DMS79 treated with DMSO at 0.1 percent for 48 hours (cell line): ENCODE measurements at places on chromosomes 7 and 10.

DNA sequence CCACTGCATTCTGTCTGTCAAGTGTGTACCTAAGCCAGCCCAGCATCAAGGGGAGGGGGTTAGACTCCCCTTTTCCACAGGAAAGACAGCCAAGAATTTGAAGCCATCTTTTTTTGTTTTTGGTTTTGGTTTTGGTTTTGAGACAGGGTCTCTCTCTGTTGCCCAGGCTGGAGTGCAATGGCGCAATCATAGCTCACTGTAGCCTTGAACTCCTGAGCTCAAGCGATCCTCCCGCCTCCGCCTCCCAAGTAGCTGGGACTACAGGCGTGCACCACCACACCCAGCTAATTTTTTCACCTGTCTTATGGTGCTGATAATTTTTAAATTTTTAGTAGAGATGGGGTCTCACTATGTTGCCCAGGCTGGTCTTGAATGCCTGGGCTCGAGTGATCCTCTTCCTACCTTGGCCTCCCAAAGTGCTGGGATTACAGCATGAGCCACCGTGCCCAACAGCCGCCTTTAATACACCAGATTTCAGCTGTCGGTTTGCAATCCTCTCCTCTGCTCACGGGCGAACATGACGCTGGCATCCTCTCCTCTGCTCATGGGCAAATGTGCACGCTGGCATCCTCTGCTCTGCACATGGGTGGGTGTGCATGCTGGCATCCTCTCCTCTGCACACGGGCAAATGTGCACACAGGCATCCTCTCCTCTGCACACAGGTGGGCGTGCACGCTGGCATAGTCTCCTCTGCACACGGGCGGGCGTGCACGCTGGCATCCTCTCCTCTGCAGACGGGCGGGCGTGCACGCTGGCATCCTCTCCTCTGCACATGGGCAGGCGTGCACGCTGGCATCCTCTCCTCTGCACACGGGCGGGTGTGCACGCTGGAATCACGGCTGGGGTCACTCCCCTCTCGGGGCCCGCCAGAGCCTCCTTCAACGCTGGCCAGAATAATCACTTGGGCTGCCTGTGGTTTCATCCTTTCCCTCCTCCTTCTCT, 56.0 kb upstream of the PDGFA start:
- no peak for DNase-seq

GRCh38 chr7:74083928-74084721, 521 bp downstream of the LIMK1 start:
- DNase-seq: peak; percentile 45

DNA sequence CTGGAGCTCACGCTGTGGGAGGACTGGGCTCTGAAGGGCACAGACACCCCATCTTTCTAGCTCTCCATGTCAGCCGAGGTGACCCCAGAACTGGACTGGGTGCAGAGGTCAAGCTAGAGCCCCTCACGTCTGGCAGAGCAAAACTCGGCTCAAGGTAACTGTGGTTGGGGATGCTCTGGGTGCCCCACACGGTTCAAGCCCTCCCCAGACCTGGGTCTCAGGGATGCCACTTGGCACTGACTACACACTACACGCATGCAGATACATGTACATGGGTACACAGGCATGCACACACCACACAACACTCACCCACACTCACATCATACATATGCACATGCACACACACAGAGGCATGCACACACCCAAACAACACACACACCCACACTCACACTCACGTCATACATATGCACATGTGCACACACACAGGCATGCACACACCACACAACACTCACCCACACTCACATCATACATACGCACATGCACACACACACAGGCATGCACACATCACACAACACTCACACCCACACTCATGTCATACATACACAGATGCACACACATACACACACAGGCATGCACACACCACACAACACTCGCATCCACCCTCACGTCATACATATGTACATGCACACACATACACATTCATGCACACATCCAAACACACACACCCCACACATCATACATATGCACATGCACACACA, 219.3 kb downstream of the DNAJB6 start:
- no peak for DNase-seq

DNA sequence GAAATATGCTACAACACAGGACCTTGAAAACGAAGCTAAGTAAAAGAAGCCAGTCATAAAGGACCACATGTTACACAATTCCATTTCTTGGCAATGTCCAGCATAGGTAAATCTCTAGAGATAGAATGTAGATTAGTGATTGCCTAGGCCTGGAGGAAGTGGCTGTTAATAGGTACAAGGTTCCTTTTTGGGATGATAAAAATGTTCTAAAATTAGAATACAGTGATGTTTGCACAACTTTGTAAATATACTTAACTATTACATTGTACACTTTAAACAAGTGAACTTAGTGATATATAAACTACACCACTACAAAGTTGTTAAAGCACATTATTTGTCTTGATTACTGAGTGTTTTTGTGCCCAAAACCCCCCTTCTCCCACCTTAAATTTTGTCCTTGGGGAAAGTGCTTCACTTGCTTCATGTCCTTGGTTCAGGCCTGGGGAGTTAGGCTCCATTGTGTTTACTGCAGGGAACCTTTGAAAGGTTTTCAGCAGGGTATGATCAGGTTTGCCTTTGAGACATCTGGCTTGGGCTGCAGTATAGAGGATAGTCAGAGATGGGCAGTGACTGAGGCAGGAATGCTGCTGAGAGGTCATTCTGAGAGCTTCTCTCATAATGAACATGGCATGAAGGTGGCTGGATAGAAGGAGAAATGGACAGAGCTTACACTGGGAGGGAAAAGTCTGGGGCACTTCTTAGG, 1052.6 kb downstream of the REEP3 start:
- no peak for DNase-seq

DNA sequence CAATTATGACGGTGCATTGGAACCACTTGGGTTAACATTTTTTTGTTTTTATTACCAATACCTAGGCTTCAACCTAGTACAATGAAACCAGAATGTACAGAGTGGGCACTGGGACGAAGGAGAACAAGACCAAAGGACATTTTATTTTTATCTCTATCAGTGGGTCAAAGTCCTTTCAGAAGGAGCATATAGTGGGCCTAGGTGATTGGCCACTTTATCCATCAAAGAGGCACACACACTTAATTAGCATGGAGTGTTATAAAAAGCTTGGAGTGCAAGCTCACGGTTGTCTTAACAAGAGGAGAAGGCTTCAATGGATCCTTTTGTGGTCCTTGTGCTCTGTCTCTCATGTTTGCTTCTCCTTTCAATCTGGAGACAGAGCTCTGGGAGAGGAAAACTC, at the start of gene CYP2C19:
TSS of gene CYP2C19 (plus strand) at position 289 of the 400 bp plus-strand sequence. CDS start at position 314, 25 bp downstream.
- no peak for DNase-seq

DNA sequence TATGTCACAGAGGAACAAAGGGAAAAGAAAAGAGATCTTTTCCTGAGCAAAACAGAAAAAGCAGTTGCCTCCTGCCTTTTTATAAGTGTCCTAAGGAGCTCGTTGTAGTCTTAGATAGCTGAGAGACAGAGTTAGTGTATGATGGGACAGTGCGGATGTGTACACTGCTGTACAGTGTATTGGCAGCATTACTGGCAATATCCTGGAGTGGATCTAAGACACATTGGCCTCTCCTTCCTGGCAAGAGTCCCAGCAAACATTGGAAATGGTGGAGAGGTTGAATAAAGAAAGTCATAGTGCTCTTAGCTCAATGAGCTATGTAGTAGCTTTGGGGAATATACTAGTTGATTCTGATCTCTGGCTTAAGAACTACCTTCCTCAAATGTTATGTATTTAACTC, 22.7 kb downstream of the GARS1 start:
- no peak for DNase-seq

DNA sequence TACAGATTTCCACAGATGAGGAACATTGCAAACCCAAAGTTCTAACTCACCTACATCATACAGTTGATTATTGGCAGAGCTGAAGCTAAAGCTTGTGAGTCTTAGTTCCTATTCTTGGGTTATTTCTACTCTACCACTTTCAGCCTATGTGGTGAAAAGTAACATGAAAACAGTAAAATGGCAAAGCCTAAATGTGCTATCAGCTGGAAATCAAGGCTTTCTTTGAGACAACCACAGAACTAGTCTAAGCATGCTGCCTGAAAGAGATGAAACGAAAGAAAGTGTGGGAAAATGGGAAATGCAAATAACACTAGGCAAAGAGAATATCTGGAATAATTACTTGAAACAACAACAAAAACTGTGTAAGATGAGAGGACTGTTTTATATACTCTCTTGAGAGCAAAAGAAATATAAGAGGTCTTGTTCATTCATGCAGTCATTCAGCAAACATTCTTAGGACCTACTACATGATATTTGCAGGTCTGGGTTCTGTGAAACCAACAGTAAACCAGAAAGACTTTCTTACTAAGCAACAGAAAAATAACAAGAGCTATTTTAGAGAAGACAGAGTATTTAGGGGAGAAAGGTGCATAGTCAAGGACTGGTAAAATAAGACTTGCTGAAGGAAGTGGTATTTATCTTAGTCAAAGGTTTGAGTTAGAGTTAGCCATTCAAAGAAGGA, 437.1 kb downstream of the HTR7 start:
- no peak for DNase-seq

- no peak for DNase-seq
Measured at GRCh38 chr7:46625032-46625431, 704.0 kb upstream of the IGFBP3 start.

DNA sequence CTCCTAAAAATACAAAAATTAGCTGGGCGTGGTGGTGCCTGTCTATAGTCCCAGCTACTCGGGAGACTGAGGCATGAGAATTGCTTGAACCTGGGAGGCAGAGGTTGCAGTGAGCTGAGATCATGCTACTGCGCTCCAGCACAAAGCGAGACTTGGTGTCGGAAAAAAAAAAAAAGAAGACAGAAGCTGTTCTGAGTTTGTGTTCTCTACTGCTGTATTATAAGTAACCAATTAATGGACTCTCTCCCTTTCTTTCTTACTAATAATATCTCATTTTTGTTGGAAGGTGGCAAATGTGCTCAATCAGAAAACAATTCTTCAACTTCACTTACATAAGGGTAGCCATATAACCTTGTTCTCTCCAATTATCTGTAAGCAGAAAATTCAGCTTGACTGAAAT, 7.4 kb downstream of the NT5C3A start:
- DNase-seq: no peak
